ENCODE measurements at places on chromosomes 5 and 9.

- H3K4me1 ChIP-seq: no peaks in the 10 kb centered on the region
- DNase-seq: no peak
- no peaks in the 10 kb centered on the region for H3K36me3 ChIP-seq
- H3K27me3 ChIP-seq: peaks cover 25% of the 10 kb centered on the region
- no peak overlapping the region for H3K27ac ChIP-seq
- no peak overlapping the region for H3K4me3 ChIP-seq
Observed at GRCh38 chr9:86405926-86406325, 51.7 kb upstream of the TUT7 start.

DNA sequence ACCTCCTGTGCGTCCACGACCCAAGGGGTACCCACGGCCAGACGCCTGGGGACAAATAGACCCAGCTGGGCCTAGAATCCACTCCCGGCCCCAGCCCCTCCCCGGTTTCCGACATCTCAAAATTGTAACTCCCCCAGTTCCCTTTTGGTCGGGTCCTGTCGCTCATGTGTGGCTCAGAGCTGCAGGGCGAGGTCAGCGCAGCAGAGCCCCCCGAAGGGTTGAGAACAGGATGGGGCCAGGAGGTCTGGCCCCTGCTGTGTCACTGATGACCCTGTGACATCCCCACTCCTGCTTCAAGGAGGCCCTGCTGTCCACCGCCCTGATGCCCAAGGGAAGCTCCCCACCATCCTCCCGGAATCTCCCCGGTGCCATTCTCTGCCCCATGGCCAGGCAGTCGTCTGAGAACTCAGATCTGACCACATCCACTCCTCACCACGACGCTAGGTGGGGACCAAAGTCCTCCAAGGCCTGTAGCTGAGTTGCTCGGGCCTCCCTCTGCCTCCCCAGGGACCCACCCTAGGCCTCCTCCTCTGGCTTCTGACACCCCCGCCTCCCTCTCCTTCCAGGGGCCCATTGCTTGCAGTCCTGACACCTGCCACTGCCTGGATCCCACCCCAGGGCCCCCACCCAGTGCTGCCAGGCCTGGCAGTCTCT lies 3.9 kb downstream of the SLC9A3 start:
- DNase-seq: no peak
- H3K27ac ChIP-seq: no peak overlapping the region
- H3K4me1 ChIP-seq: peaks cover 13% of the 10 kb centered on the region
- no peak overlapping the region for H3K4me3 ChIP-seq
- peaks cover 43% of the 10 kb centered on the region for H3K27me3 ChIP-seq
- H3K36me3 ChIP-seq: no peaks in the 10 kb centered on the region

- H3K27me3 ChIP-seq: no peaks in the 10 kb centered on the region
- no peaks in the 10 kb centered on the region for H3K36me3 ChIP-seq
- no peak overlapping the region for H3K27ac ChIP-seq
- no peak overlapping the region for H3K4me3 ChIP-seq
- H3K4me1 ChIP-seq: no peaks in the 10 kb centered on the region
- DNase-seq: no peak
Observed at GRCh38 chr9:2863831-2864230, 19.9 kb upstream of the PUM3 start.

- no peaks in the 10 kb centered on the region for H3K36me3 ChIP-seq
- DNase-seq: no peak
- H3K4me3 ChIP-seq: no peak overlapping the region
- H3K27me3 ChIP-seq: no peaks in the 10 kb centered on the region
- H3K27ac ChIP-seq: no peak overlapping the region
- peaks cover 18% of the 10 kb centered on the region for H3K4me1 ChIP-seq
Observed at GRCh38 chr9:105142406-105143135, 101.9 kb upstream of the SLC44A1 start.

DNA sequence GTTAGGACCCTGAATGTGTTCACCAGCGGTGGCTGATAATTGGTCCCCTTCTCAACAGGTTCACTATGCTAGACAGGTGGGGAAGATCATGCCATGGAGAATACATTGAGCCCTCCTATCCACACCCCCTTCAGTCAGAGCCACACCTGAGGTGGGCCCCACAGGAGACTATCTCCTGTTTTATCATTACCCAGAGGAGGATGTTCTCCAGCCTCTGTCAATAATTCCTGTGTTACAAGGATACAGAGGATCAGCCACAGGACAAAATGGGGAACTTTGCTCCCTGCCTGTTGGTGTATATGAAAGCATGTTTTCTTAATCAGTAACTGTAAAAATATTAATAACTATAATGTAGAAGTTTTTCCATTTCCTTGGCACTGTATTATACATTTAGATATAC lies 25.9 kb downstream of the RAD1 start:
- no peaks in the 10 kb centered on the region for H3K27me3 ChIP-seq
- H3K36me3 ChIP-seq: no peaks in the 10 kb centered on the region
- H3K27ac ChIP-seq: no peak overlapping the region
- H3K4me1 ChIP-seq: no peaks in the 10 kb centered on the region
- no peak overlapping the region for H3K4me3 ChIP-seq

- no peaks in the 10 kb centered on the region for H3K27me3 ChIP-seq
- no peak for DNase-seq
- H3K27ac ChIP-seq: no peak overlapping the region
- H3K4me3 ChIP-seq: no peak overlapping the region
- no peaks in the 10 kb centered on the region for H3K4me1 ChIP-seq
Observed at GRCh38 chr9:92159058-92159457, 43.8 kb upstream of the SPTLC1 start.

- DNase-seq: no peak
- no peak overlapping the region for H3K27ac ChIP-seq
- peaks cover 14% of the 10 kb centered on the region for H3K36me3 ChIP-seq
- no peaks in the 10 kb centered on the region for H3K4me1 ChIP-seq
- no peak overlapping the region for H3K4me3 ChIP-seq
Observed at GRCh38 chr5:176319827-176320554, 41.6 kb downstream of the KIAA1191 start.

GRCh38 chr5:1562599-1562998 lies 38.8 kb upstream of the LPCAT1 start:
- no peak for DNase-seq
- H3K36me3 ChIP-seq: no peaks in the 10 kb centered on the region
- H3K4me3 ChIP-seq: no peak overlapping the region
- no peaks in the 10 kb centered on the region for H3K27me3 ChIP-seq
- H3K4me1 ChIP-seq: no peaks in the 10 kb centered on the region

- H3K27ac ChIP-seq: no peak overlapping the region
- no peaks in the 10 kb centered on the region for H3K27me3 ChIP-seq
- no peak overlapping the region for H3K4me3 ChIP-seq
Observed at GRCh38 chr9:81077572-81077971, 611.8 kb downstream of the TLE1 start.

- no peak overlapping the region for H3K27ac ChIP-seq
- H3K27me3 ChIP-seq: no peaks in the 10 kb centered on the region
- no peaks in the 10 kb centered on the region for H3K36me3 ChIP-seq
Observed at GRCh38 chr9:16074963-16075362, 522.1 kb downstream of the CCDC171 start.

DNA sequence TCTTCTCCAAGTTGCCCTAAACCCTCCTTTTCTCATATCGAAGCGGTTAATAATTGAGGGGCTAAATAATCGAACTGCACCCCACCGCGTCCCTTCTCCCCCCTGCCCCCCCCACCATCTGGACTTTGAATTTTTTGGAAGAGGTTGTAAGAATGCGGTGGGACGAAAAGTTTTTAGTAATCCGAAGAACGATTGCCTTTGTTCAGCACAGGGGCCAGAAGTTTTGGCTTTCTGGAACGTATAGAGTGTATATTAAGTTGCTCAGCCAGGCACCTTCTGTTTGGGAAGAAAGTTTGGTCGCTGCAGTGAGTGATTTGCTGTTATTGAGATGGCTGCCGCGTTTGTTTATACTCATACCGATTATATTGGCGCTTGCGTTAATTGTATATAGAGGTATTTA lies 518 bp downstream of the ERBIN start:
- DNase-seq: no peak
- peaks cover 3% of the 10 kb centered on the region for H3K27me3 ChIP-seq
- H3K4me1 ChIP-seq: no peaks in the 10 kb centered on the region
- peak overlapping the region; percentile 97 for H3K4me3 ChIP-seq

GRCh38 chr9:74951725-74952151 lies 974 bp downstream of the C9orf40 start:
- no peaks in the 10 kb centered on the region for H3K27me3 ChIP-seq
- peak; percentile 68 for DNase-seq
- H3K36me3 ChIP-seq: no peaks in the 10 kb centered on the region
- H3K4me3 ChIP-seq: peak overlapping the region; percentile 78

GRCh38 chr9:29285818-29286217 lies 1712.5 kb upstream of the C9orf72 start:
- no peak overlapping the region for H3K27ac ChIP-seq
- no peaks in the 10 kb centered on the region for H3K4me1 ChIP-seq
- H3K27me3 ChIP-seq: no peaks in the 10 kb centered on the region
- no peaks in the 10 kb centered on the region for H3K36me3 ChIP-seq

DNA sequence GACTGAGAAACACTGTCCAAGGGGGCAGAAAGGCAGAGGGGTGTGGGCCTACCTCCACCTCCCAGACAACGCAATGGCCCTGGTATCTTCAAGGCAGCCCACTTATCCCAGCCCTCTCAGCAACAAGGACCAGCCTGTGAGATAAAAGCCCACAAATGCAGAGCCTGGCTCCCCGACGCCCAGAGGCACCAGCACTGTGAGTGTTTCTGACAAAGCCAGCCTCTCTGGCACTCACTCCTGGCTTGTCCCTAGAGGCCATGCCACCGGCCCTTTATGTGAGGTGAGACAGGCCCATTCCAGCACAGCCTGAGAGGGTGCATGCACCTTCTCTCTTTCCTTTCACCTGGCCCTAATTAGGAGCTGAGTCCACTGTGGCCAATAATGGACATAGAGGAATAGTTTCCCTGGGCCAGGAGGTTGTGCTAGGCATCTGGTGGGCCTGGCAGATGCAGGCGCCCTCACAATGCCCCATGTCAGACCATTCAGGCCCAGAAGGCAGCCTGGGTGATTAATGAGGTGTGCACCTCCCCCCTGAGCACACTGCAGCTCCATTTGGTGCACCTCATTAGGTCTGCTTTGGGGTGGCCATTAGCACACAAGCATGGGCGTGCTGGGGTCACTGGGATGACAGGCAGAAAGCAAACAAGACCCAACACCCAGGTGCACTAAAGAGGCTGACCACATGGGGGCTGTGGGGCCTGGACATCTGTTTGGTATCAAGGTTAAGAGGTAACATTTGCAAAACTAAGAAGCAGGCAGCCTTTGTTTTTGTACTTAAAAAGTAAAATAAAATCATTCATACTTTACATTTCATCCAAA lies 176.0 kb downstream of the MED10 start:
- no peak overlapping the region for H3K4me3 ChIP-seq
- peak; percentile 19 for DNase-seq
- no peak overlapping the region for H3K27ac ChIP-seq
- no peaks in the 10 kb centered on the region for H3K36me3 ChIP-seq
- H3K27me3 ChIP-seq: no peaks in the 10 kb centered on the region

DNA sequence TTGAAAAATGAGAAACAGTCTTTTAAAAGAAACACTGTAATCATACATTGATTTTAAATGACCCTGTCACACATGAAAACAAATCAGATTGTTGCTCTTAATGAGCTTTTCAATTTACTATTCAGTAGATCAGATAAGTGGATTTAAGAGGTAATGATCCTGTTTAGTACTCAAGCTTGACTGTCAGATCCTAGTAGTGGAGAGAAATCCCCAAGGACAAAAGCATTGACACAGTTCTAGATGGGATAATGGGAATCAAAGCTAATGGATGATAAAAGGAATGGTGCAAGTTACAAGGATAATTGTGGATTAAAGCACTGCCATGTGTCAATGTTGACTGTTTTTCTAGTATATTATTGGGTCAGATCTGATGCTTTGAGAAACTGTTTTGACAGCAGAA lies 142.3 kb upstream of the TLX3 start:
- no peaks in the 10 kb centered on the region for H3K27me3 ChIP-seq
- H3K4me1 ChIP-seq: no peaks in the 10 kb centered on the region
- DNase-seq: no peak
- no peak overlapping the region for H3K27ac ChIP-seq
- H3K4me3 ChIP-seq: no peak overlapping the region

GRCh38 chr9:2923766-2924379 lies 80.0 kb upstream of the PUM3 start:
- H3K4me3 ChIP-seq: no peak overlapping the region
- H3K4me1 ChIP-seq: peaks cover 7% of the 10 kb centered on the region
- H3K36me3 ChIP-seq: no peaks in the 10 kb centered on the region
- no peaks in the 10 kb centered on the region for H3K27me3 ChIP-seq

- no peak overlapping the region for H3K27ac ChIP-seq
- no peak overlapping the region for H3K4me3 ChIP-seq
- no peaks in the 10 kb centered on the region for H3K36me3 ChIP-seq
- no peaks in the 10 kb centered on the region for H3K4me1 ChIP-seq
- H3K27me3 ChIP-seq: no peaks in the 10 kb centered on the region
Observed at GRCh38 chr5:160605266-160605665, 183.6 kb downstream of the PTTG1 start.

- no peak overlapping the region for H3K4me3 ChIP-seq
- peaks cover 28% of the 10 kb centered on the region for H3K4me1 ChIP-seq
- H3K27me3 ChIP-seq: peaks cover 69% of the 10 kb centered on the region
- DNase-seq: no peak
- H3K27ac ChIP-seq: no peak overlapping the region
Observed at GRCh38 chr5:174722500-174722899, 1.9 kb upstream of the MSX2 start.

- no peak overlapping the region for H3K27ac ChIP-seq
- peaks cover 10% of the 10 kb centered on the region for H3K4me1 ChIP-seq
- no peaks in the 10 kb centered on the region for H3K27me3 ChIP-seq
- H3K4me3 ChIP-seq: no peak overlapping the region
- no peak for DNase-seq
- no peaks in the 10 kb centered on the region for H3K36me3 ChIP-seq
Observed at GRCh38 chr9:132190966-132191365, 29.1 kb downstream of the NTNG2 start.

- H3K27ac ChIP-seq: no peak overlapping the region
- no peaks in the 10 kb centered on the region for H3K27me3 ChIP-seq
- no peaks in the 10 kb centered on the region for H3K36me3 ChIP-seq
- H3K4me3 ChIP-seq: no peak overlapping the region
Observed at GRCh38 chr5:59496524-59497134, 396.9 kb downstream of the PDE4D start.

DNA sequence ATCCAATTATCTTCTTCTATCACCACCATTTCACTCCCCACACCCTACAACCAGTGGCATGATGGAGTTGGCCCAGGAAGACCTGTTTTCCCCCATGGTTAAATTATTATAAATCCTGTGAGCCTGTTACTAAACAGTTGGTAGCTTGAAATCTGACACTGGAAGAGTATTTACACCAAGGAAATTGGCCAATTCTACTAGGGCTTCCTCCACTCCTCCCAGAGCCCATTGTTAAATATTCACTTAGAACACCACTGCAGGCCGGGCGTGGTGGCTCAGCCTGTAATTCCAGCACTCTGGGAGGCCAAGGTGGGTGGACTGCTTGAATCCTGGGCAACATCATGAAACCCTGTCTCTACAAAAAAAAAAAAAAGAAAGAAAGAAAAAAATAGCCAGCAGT lies 32.4 kb upstream of the CKS2 start:
- no peaks in the 10 kb centered on the region for H3K36me3 ChIP-seq
- H3K27ac ChIP-seq: no peak overlapping the region
- no peak for DNase-seq
- no peaks in the 10 kb centered on the region for H3K4me1 ChIP-seq
- H3K27me3 ChIP-seq: no peaks in the 10 kb centered on the region
